ENCODE measurements at places on chromosomes 12 and 14. TPM values are rescaled to one million over a fixed set of nuclear protein-coding genes. Genes with fewer than 3 reads are reported as not detected.

DNA sequence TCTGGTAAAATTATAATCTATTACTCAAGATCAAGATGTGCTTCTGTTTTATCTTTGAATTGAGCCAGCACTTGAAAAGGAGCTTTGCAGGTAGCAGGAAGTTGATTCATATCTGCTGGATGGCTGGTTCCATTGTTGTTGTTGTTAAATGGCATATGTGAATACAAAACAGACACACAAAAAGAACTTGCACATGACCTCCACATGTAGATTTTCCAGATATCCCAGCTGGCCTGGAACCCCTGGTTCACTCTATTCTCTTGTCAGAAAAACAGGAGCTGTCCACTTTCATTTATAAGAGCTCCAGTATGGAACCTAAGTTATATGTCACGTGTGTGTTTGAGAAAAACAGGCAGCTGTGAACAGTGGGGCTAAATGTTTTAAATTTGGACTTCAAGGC is 273.9 kb downstream of the TMEM132D start:
- DNase-seq, result no peak

- DNase-seq, result no peak
These were observed 96.1 kb downstream of the DAD1 start for GRCh38 chr14:22492622-22493542.

- no peak for DNase-seq
These were observed 100.8 kb downstream of the GAS2L3 start for GRCh38 chr12:100674036-100674888.

The KRT71 gene
- total RNA-seq, result not detected

- no peak for DNase-seq
These were observed 98.1 kb upstream of the NCOR2 start for GRCh38 chr12:124665511-124665910.

The VWF gene
- 238 TPM for total RNA-seq

GRCh38 chr14:105891631-105892452 is 365.5 kb downstream of the TMEM121 start:
- DNase-seq, result peak; percentile 30

- peak; percentile 64 for DNase-seq
These were observed 13.3 kb upstream of the MAP3K9 start for GRCh38 chr14:70822530-70823185.

DNA sequence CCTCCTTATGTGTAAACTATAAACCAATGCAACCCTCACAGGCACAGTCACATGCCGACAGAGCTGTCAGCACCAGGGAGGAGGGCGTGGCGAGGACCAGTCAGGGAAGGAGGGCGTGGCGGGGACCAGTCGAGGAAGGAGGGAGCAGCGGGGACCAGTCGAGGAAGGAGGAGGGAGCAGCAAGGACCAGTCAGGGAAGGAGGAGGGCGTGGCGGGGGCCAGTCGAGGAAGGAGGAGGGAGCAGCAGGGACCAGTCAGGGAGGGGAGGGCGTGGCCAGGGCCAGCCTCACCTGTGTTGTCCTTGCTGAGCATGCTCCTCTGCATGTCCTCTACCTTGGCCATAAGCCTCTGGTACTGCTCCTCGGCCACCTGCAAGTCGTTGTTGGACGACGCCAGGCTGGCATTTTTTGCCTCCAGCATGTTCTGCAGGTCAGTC is 24.2 kb downstream of the GOLGA3 start:
- no peak for DNase-seq

The NANOG gene
- not detected for total RNA-seq

The NKX2-1 gene
- not detected for total RNA-seq

DNA sequence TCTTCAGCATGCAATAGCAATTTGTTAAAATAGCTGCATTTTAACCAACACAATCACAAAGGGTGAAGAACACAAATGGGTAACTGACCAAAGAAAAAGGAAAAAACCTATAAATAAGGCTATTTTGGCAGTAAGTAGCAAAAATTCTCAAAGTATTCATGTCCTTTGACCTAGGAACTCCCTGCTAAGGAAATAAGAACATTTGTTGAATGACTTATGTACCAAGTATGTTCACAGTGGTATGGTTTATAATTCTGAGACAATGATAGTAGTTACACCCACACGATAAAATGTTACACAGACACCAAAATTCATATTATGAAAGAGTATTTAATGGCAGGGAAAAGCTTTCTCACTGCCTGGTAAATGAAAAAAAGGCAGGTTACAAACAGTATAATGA is 16.9 kb downstream of the CCDC88C start:
- no peak for DNase-seq

The SYT1 gene
- 0.38 TPM for total RNA-seq

The BDKRB2 gene
- total RNA-seq, result 1.2 TPM

DNA sequence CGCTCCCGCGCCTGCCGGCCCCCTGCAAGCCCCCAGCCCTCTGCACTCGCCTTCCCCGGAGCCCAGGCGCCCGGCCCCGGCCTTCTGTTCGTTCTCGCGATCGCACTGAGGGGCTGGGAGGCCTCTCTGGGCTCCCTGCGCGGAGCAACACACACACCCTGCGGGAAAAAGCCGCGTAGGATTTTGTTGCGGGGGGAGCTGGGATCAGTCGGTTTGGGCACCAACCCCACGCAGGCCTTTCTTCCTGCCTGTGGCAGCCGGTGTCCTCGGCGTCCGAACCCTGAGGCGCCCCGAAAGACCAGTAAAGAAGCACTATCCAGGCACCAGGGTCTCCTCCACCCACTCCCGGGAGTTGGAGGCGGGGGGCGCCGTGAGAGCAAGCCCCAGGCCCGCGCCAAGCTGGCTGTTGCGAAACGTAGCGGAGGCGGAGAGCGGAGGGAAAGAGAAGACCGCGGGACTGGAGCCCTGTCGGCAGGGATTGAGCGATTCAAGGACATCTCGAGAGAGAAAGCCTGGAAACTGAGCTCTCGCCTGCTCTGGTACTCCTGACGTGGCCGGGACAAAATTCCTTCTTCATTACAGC is 1.9 kb upstream of the HOXC5 start:
- DNase-seq, result no peak

The DIP2B gene
- 10.1 TPM for total RNA-seq

The RHOJ gene
- total RNA-seq, result 13.5 TPM

The FOXG1 gene
- not detected for total RNA-seq

DNA sequence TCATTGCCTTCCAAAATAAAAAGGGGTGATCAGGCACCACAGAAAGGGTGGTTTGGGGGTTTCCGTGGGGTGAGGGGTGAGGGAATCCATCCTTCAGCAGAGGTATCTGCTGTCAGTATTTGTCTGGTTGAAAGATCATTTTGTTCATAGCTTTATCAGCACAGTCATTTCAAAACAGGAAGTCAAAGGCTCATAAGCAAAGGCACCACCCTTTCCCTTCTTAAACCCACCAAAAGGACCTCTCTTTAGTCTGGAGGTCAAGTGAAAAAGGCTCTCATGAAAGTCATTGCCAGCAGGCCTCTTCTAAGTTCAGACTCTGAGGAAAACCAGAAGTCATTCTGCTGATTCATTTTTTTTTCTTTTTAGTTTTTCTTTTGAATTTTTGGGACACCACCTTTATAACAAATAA is 6.2 kb downstream of the CHST11 start:
- no peak for DNase-seq

DNA sequence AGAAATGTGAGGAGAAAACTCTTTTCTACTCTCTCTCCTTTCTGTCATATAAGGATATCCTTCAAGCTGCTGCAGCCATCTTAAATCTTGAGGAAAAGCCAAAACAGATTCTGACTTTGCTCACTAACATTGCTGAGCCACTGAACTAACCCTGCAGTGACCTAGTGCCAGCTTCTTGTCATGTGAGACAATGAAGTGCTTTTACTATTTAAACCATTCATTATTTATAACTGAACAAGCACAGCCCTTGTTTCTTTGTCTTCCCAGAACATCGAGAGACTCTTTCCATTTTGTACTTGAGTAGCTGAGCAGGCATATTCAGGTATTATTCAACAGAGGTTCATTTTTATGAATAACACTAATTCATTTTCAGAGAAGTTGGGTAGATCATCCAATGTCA is 455.0 kb upstream of the TMPO start:
- no peak for DNase-seq

DNA sequence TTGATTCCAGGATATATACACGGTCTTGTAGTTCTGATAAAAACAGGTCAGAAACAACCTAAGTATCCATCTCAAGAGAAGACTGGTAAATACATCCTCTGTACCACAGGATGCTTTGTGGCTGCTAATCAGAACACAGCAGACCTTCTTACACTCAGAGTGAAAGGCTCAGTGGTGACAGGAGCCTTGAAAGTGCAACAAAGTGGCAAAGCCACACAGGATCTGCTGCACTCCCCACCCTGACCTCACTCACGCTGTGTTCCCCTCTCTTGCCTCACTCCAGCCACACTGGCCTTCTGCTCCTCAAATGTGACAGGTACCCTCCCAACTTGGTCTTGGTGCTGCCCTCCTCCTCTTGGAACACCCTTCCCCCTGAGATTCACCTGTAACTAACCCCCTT is 98.1 kb upstream of the GRIP1 start:
- no peak for DNase-seq

The TMEM30B gene
- 0.27 TPM for total RNA-seq

The BICDL1 gene
- total RNA-seq, result 0.35 TPM

The FITM1 gene
- 126 TPM for total RNA-seq

DNA sequence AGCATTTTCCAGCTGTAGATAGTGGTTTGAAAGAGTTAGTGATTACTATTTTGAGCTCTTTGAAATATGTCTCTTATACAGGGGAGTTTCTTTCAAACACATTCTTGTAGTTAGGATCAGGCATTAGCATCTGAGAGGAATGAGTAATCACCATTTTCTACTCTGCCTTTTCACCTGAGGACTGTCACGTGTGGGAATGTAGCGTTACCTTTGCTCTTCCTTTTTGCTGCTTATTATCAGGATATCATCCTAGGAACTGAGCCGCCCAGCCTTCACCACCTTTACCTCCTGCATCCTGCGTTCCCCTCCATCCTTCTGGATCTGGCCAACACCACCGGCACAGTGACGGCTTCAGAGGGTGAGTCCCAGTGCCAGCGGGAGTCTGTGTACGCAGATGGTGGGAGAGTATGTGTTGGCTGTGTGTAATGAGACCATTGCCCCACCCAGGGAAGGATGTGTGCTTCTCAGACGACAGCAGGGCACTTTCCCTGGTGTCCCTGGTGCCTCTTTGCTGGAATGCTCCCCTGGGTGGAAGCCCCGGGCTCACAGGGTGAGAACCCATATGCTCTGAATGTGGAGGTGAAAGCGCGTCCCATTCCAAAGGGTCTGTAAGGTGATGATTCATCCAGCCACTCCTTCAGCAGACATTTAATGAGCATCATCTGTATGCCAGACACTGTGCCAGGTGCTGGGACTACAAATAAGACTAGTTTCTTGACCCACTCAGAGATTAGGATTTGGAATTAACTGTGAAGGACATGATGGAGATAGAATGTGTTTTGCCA is 27.5 kb downstream of the GSG1 start:
- no peak for DNase-seq

The TAS2R50 gene
- 0.22 TPM for total RNA-seq

DNA sequence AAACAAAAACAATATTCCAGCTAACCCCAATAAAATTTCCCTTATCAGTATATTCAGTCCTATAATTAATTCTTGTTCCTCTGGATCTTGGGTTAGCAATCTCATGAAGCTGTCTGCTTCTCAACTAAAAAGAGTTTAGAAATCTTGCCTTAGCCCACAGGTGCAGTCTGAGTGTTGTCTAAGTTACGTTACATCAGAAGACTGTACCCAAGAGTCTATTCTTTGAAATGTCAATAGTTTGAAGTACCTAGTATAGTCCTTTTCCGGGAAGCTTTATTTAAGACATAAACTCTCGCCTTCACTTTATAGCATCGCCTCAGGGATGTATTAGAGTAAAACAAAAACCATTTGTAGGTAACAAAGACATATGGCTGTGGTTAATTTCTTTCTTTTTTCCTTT is 465.1 kb downstream of the FUT8 start:
- DNase-seq, result no peak

The PDE3A gene
- 153 TPM for total RNA-seq

DNA sequence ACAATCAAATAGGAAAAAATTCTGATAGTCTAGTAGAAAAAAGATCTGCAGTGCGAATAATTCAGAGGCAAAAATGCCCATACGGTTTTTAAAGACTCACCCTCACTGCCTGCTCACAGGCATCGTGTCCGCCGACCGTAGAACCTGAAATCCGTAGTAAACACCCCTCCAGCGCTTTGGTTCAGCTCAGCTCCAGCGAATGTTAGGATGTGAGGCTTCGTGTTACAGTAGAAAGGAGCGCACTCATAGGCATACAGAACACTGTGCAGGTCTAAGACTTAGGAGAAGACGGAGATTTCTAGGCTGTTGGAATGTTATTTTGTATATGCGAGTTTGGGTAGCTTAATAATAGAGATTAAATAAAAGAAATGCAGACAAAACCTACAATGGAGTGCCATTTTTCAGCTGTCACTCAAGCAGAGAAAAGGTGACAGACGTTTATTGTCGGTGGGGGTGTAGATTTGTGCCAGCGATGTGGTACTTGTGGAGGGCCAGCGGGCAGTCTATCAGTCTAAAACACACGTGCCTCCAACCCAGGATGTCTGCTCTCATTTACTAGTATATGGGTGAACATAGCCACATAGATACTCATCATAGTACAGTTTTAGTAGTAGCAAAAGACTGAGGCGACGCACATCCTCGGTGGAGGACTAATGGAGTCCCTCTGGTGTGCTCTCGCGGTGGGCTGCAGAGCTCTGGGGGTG is 25.7 kb downstream of the SFSWAP start:
- DNase-seq, result no peak

DNA sequence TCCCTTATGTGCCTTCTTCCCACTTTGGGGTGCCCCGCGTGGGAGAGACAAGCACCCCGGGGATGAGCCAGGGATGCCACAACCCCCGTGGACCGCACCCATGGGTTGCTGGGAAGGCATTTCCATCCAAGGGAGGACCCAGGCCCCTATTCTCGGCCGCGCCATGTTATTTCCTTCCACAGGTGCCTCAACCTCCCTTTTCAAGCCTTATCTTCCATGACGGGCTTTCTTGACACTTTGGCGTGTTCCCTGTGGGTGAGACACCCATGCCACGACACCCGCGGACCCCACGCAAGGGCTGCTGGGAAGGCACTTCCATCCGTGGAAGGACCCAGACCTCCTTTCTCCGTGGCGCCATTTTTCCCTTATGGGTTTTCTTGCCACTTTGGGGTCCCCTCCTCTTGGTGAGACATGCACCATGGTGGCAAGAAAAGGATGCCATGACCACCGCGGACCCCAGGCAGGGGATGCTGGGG is 269.2 kb downstream of the ALG10 start:
- DNase-seq, result no peak

- DNase-seq, result no peak
These were observed 286.6 kb downstream of the C12orf75 start for GRCh38 chr12:105616971-105617540.

DNA sequence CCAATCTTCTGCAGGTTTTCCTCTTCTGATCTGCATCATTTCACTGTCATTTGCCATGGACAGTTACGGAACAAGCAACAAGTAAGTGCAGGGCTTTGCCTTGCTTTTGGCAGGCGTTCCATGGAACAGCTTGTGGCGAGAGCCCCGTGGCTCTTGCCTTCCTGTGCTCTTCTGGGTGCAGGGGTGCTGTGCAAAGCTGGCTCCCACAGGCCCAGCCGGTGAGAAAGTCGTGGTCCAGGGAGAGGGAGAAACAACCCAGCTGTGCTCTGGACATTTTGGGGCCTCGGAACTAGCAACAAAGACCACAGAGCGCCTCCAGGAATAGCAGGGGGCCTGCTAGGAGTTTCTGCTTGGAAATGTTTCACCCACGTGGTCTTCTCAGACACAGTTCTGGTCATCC is 164.7 kb downstream of the ADGRD1 start:
- DNase-seq, result peak; percentile 23

All from Right ventricle myocardium superior (tissue), 1 donor.